Lower lobe of right lung (tissue), 2 donors: ENCODE measurements at places on chromosomes 7 and 10. TPM values are rescaled to one million over a fixed set of nuclear protein-coding genes. Genes with fewer than 3 reads are reported as not detected.
A peak's percentile ranks its signal among the peaks of the same experiment; 100 is the strongest.

EVX1 gene
- total RNA-seq: not detected

DNA sequence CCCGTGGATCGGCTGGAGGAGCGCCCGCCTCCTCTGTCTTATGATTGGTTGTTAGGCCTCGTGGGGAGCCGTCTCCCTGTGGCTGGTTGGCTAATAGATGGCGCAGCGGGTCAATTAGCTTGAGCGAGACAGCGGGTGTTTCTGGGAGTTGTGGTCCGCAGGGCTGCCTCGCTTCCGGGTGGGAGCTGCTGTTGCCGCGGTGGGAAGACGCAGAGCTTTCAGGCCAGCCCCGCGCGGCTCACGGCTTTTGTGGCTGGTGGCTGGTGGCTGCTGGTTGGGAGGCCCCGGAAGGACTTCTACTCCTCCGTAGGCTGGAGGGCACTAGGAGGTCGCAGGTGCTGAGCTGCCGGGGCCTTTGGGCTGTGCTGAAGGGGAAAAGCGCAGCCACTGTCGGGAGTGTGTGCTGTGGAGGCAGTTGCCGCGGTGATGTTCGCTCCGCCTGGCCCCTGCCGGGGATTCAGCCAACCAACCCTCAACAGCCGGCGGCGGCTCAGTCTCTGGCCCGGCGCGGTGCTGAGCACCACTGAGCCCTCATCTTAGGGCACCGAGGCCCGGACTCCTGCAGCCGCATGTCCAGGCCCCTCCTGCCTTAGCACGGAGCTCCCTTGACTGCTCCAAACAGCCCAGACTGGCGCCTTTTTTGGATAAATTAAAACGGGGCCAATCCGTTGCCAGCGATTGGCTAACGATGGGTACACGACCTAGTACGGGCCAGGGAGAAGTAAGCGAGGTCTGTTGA lies 652 bp upstream of the C10orf143 start:
- no peaks in the 10 kb centered on the region for H3K36me3 ChIP-seq
- H3K27me3 ChIP-seq: no peaks in the 10 kb centered on the region
- H3K4me3 ChIP-seq: peak overlapping the region; percentile 75
- peak; percentile 97 for DNase-seq

ANLN gene
- 3.9 TPM for total RNA-seq

DNA sequence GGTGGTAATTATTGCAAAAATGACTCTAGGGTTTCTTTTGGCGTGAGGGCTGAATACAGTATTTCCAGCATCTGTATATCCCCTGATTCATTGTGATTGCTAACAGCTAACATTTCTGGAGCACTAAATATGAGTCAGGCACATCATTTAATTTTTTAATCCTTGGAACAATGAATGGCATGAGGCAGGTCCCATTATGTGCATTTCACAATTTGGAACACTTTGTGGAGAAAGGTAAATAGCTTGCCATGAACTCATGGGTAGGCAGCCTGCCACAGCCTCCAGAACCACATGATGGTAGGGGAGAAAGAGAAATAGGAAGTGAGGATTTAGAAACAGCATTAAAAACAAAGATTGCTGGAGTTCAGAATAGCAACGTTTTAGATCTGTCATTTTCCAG lies 1.7 kb downstream of the NPTX2 start:
- no peak for DNase-seq
- H3K4me1 ChIP-seq: peaks cover 10% of the 10 kb centered on the region
- peaks cover 46% of the 10 kb centered on the region for H3K27me3 ChIP-seq
- H3K27ac ChIP-seq: no peak overlapping the region

ADCY1 gene
- 2.4 TPM for total RNA-seq

GRCh38 chr10:31977440-31978155 lies 49.0 kb upstream of the ARHGAP12 start:
- H3K36me3 ChIP-seq: no peaks in the 10 kb centered on the region
- no peak overlapping the region for H3K4me3 ChIP-seq
- H3K4me1 ChIP-seq: peaks cover 16% of the 10 kb centered on the region
- DNase-seq: no peak
- H3K27me3 ChIP-seq: no peaks in the 10 kb centered on the region
- H3K27ac ChIP-seq: peak overlapping the region; percentile 28

GRCh38 chr10:24893127-24893526 lies 59.3 kb downstream of the PRTFDC1 start:
- no peaks in the 10 kb centered on the region for H3K36me3 ChIP-seq
- no peak overlapping the region for H3K4me3 ChIP-seq
- no peaks in the 10 kb centered on the region for H3K4me1 ChIP-seq

DNA sequence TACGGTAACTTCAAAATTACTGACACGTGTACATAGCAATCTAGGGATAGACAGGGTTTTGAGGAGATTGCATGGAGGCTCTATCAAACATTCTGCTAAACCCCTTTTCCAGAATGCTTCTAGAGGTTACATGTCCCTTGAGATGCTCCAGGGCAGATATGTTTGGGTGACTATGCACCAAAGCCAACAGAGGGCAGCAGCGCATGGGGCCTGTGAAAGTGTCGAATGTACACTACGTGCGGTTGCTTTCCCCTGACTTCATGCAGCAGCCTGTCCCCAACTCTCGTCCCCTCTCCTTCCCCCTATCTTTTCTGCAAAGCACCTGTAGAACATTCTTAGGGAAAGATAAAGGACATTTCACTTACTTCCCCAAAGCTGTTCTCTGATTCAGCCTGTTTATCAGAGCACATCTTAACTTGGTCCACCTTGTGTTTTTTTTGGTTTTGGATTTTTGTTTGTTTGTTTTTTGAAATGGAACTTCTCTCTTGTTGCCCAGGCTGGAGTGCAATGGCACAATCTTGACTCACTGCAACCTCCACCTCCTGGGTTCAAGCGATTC lies 90.2 kb downstream of the UBE3C start:
- H3K36me3 ChIP-seq: peaks cover 96% of the 10 kb centered on the region
- no peak overlapping the region for H3K27ac ChIP-seq
- H3K4me3 ChIP-seq: no peak overlapping the region
- H3K4me1 ChIP-seq: no peaks in the 10 kb centered on the region

CXCL12 gene
- 73.8 TPM for total RNA-seq

NKX6-2 gene
- not detected for total RNA-seq

DNA sequence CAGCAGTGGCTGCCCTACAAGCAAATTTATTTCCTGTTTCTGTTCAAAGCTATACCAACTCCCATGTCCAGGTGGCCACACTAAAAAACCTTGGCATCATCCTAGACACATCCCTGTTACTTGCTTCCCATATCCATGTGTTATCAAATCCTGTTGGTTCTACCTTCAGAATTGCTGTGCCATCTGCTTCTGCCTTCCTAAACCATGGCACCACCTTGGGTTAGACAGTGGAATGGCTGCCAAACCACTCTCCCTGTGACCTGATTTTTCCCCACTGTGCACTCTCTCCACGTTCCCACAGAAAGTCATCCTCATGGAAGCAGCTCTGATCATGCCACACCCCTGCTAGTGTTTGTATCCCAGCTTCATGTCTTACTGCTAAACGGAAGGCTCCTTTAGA lies 697.6 kb upstream of the GALNT17 start:
- no peak overlapping the region for H3K4me3 ChIP-seq
- H3K27me3 ChIP-seq: no peaks in the 10 kb centered on the region
- no peaks in the 10 kb centered on the region for H3K36me3 ChIP-seq
- no peaks in the 10 kb centered on the region for H3K4me1 ChIP-seq
- no peak for DNase-seq

LRIT1 gene
- not detected for total RNA-seq

DNA sequence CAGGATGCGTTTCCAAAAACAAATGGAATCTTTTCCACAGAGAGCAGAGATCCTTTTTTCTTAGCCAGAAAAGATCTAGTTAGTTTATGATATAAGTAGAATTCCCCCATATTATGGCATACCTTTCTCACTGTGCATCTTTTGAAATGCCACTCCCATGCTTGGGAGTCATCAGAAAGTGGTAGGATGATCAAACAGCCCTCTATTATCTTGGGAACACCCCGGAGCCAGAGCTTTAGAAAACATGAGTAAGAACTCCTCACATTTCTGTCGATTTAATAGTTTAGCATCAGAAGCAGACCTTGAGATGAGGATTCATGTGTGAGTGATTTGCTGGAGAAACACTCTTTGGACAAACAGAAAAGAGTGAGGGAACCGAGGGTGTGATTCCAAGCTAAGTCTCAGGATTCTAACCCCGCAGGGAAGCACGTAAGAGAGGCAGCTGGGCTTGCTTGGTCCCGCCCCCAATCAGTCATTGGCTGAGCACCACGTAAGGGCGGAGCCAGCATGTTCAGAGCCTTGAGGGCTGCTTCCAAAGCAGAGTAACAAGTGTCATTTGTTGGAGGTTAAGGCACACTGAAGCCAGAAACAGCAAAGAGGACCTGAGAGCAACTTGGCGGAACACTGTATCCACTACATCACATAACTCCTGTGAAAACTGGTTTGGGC lies 43.7 kb upstream of the NXPH1 start:
- no peak for DNase-seq
- no peaks in the 10 kb centered on the region for H3K36me3 ChIP-seq
- no peak overlapping the region for H3K27ac ChIP-seq
- H3K4me3 ChIP-seq: no peak overlapping the region
- no peaks in the 10 kb centered on the region for H3K27me3 ChIP-seq

- no peaks in the 10 kb centered on the region for H3K36me3 ChIP-seq
- H3K27me3 ChIP-seq: no peaks in the 10 kb centered on the region
- no peak for DNase-seq
- H3K4me3 ChIP-seq: no peak overlapping the region
Measured at GRCh38 chr10:104406715-104407650, 53.4 kb downstream of the CFAP58 start.

DNA sequence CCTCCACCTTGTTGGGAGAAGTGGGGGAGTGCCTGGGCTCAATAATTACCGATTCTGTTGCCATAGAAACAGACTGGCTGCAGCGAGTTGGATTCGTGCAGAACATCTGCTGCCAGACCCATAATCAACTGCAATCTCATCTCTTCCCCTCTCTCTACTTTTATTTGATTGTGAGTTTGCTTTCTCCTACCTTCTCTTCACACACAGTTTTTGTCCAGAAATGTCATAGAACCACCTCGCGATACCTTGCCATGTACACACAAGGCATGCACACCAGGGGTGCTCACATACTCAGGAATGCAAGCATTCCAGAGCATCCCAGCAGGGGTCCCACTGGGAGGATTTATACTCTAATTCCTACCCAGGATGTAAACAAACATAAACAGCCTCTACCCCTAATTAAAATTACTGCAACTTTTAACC lies 262.2 kb upstream of the AOAH start:
- no peaks in the 10 kb centered on the region for H3K36me3 ChIP-seq
- H3K27ac ChIP-seq: no peak overlapping the region
- no peak for DNase-seq
- no peak overlapping the region for H3K4me3 ChIP-seq
- peaks cover 20% of the 10 kb centered on the region for H3K4me1 ChIP-seq

GRCh38 chr7:108347616-108348015 lies 108.6 kb downstream of the NRCAM start:
- H3K4me1 ChIP-seq: no peaks in the 10 kb centered on the region
- no peak overlapping the region for H3K27ac ChIP-seq
- no peaks in the 10 kb centered on the region for H3K27me3 ChIP-seq
- H3K4me3 ChIP-seq: no peak overlapping the region

GRCh38 chr7:73703757-73704639 lies 15.5 kb downstream of the STX1A start:
- no peaks in the 10 kb centered on the region for H3K27me3 ChIP-seq
- no peak overlapping the region for H3K27ac ChIP-seq
- peaks cover 9% of the 10 kb centered on the region for H3K36me3 ChIP-seq
- H3K4me1 ChIP-seq: peaks cover 17% of the 10 kb centered on the region
- DNase-seq: peak; percentile 65

- no peaks in the 10 kb centered on the region for H3K27me3 ChIP-seq
- peaks cover 12% of the 10 kb centered on the region for H3K4me1 ChIP-seq
- no peak overlapping the region for H3K27ac ChIP-seq
- H3K36me3 ChIP-seq: no peaks in the 10 kb centered on the region
Measured at GRCh38 chr10:121154846-121155245, 303.7 kb downstream of the WDR11 start.

CCNJ gene
- 8.8 TPM for total RNA-seq

- H3K27me3 ChIP-seq: no peaks in the 10 kb centered on the region
- no peak for DNase-seq
- H3K4me1 ChIP-seq: peaks cover 1% of the 10 kb centered on the region
- H3K27ac ChIP-seq: no peak overlapping the region
- H3K4me3 ChIP-seq: no peak overlapping the region
- H3K36me3 ChIP-seq: no peaks in the 10 kb centered on the region
Measured at GRCh38 chr10:75782463-75783248, 351.2 kb downstream of the LRMDA start.

GRCh38 chr7:115059321-115059720 lies 137.4 kb downstream of the MDFIC start:
- H3K27me3 ChIP-seq: no peaks in the 10 kb centered on the region
- no peaks in the 10 kb centered on the region for H3K36me3 ChIP-seq
- H3K4me1 ChIP-seq: peaks cover 5% of the 10 kb centered on the region
- no peak overlapping the region for H3K27ac ChIP-seq
- H3K4me3 ChIP-seq: no peak overlapping the region
- DNase-seq: no peak

DNA sequence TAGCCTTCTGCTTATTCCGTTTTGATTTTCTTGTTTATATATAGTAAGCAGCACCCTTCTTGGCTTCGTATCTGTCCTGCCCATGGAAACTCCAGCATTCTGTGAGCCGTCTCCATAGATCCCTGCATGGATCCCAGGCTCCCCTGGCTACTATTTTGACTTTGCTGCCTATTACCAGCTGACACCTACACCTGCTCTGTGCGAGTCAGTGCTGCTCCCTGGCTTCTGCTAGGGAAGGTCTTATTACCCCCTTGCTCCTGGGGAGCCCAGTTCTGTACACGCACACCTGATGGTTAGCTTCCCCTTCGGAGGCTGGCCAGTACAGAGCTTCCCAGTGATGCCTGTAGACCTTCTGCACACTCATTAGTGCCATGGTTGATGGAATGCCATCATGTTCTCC lies 35.4 kb downstream of the NACAD start:
- peaks cover 40% of the 10 kb centered on the region for H3K36me3 ChIP-seq
- no peaks in the 10 kb centered on the region for H3K27me3 ChIP-seq
- no peak overlapping the region for H3K27ac ChIP-seq

GRCh38 chr10:43922335-43923280 lies 273.9 kb upstream of the ZNF32 start:
- H3K27ac ChIP-seq: no peak overlapping the region
- H3K27me3 ChIP-seq: no peaks in the 10 kb centered on the region
- DNase-seq: no peak
- no peaks in the 10 kb centered on the region for H3K36me3 ChIP-seq
- no peaks in the 10 kb centered on the region for H3K4me1 ChIP-seq

DNA sequence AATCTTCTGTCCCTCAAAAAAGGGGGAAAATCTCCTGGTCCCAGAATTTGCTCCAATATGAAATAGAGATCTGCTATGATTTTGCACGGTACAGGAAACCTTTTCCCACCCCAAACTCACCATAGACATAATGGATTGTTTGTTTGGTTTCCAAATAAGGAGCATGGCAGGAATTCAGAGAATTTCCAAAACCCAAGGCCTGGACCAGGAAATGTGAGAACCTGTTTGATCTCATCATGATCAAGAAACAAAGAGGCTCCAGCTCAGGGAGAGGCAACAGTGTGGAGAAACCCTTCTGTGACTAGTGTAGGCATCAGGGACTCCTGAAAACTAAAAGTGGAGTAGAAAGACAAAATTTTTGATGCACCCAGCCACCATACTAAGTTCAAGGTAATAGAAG lies 1548.1 kb upstream of the LRRTM3 start:
- no peak overlapping the region for H3K27ac ChIP-seq
- H3K36me3 ChIP-seq: no peaks in the 10 kb centered on the region
- no peaks in the 10 kb centered on the region for H3K27me3 ChIP-seq
